ENCODE measurements at places on chromosomes 3 and 15. TPM values are rescaled to one million over a fixed set of nuclear protein-coding genes. Genes with fewer than 3 reads are reported as not detected.

DNA sequence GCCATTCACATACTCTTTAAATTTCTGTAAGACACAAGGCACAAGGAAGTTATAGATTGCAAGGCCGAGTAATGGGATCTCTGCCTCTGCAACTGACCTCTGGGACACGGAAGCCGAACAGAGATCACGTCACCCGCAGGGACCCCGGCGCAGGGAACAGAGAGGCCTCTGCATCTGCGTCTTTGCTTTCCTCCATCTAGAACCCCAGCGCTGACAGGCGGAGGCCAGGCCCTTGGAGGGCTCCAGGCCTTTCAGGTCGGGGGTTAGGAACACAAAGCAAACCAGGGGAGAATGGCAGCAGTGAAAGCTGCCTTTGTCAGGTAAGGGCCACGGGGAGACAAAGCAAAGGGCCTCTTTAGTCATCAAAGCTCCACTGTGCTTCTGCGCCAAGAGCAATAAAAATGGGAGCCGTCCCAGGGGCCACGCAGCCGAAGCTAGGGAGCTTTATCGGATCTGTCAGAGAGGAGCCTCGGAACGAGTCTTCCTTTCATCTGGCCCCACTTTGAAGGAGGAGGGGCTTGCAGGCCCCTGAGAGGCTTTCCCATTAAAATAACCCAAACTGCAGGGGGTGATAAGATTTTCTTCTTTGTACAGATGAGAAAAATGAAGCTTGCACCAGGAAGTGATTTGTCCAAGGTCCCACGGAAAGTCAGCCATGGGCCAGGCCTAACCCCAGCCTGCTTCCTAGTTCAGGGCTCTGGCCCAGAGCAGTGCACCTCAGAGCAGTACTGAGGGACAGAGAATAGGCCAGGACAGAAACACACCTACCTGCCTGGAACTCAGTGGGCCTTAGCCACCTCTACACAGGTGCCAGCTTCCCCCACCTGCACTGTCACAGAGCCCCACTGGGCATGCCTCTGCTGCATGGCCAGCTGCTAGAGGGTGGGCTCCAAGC is 84.4 kb upstream of the RAD18 start:
- no peak for DNase-seq

- no peak for DNase-seq
Observed at GRCh38 chr3:160618363-160618762, 53.0 kb upstream of the KPNA4 start.

DNA sequence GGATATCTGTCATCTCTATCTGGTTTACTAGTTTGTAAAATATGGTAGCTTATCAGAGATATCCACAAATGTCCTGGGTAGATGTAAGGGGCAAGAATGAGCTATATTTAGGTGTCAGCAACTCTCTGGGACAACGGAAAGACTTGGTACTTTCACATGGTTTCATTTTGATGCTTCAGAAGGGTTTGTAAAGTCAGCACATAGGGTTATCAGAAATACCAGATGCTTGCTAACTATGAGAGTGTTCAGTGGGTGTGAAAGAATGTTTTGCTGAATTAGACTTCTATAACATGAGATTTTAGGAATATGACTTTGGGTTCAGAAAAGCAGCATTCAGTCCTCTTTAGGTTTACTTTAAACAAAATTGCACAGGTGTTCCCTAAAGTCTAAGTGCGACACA is 466.5 kb upstream of the PDZRN3 start:
- no peak for DNase-seq

DNA sequence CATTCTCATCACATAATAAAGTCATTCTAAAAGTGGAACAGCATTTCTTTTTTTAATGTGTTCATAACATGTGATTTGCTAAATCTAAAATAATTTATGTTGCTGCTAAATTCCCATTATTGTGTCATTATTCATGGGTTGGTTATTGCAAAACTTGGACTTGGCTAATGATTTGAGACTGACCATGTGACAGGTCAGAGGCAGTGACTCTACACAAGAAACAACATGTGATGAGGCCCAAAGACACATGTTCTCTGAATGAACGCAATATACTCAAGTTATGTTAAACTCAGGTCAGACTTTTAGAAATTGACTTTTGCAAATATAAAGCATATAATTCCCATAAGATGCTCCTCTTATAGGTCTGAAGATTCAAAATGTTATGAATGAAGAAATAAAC is 566.1 kb downstream of the TBL1XR1 start:
- no peak for DNase-seq

Gene CPEB1
- total RNA-seq: 8.0 TPM

Gene RUVBL1
- total RNA-seq: 18.4 TPM

- DNase-seq: no peak
Observed at GRCh38 chr3:7573330-7573729, 712.4 kb downstream of the GRM7 start.

Gene BNC1
- total RNA-seq: 0.29 TPM

DNA sequence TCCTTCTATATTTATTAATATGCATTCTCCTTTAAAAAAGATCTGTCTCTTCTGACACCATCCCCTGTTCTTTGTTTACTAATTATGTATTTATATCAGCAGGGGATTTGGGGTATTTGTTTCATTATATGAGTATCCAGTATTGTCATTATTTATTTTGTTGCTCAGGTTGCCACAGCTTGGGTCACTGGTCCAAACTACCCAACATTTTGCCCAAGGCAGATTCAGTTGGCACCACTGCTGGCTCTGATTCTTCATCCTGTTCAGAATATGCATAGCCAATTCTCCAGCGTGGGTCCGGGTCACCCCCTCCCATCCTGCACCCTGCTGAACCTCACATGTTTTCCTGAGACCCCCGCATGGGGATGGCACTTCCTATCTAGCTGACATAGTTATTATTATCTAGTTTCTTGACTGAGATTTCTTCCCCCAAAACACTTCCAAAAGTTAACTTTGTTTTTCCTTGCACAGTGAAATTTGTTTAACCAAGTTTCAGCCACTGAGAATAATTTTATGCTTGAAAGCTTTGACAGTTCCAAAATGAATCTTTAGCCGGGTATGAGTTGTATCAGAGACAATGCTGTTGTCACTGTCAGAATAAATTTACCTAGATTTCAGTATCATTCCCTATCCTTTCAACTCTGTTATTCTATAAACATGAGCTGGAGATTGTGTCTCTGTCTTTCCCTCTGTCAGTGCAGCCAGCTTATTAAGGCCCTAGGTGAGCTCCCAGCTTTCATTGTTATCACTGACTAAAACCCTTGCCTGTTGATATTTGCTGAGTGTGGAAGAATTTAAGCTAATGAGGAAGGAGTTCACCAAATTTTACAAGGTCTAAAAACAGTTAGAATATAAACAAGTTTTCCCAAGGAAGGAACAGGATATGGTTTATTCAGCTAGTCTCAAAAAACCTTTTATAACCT is 70.3 kb downstream of the TGFBR2 start:
- no peak for DNase-seq

DNA sequence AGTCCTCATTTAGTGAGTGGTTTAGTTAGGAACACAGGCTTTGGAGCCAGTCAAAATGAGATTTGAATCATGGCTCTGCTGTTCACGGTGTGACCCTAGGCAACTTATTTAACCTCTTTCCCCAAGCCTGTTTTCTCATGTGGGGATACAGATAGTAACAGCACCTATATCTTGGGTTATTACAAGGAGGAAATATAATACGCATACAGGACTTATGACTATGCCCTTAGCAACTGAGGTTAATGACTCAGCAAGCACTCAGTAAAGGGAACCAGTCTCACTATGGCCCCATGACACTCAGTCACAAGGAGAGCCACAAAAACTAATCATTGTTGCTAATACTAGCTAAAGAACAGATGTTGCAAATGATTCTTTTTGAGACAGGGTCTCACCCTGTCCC is 45.9 kb downstream of the SUMF1 start:
- no peak for DNase-seq
